ENCODE measurements at places on chromosomes 2 and 18.

DNA sequence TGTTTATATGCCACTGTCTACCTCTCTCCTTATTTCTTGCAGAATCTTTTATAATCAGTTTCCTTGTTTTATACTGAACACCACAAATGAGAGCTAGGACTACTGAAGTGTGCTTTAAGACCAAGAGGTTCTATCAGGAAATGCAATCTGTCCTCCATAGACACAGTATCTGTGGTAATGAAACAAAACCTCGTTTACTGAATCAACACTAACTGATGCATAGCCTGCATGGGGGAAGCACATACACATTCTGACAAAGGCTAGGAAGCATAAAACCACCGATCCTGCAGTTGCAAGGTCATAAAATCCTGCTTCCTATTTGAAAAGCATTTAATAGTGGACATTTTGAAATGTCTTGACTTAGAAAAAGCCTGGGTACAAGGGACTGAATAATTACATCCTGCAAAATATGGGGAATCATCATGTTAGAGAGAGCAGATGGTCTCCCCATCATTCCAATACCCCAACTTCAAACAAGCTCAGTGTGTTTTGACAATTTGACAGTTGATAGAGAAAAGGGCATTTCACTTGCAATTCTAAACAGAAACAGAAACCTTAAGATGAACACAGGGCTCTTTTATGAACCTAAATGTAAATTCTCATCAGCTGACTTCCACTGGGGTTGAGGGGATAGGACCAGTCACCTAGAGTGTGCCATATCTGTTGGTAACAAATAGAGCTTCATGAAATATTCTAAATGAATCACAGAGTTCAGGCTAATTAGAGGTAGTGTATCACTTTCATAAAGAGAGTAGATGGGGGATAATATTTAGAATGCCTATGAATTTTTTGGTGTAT, 1845.6 kb upstream of the PIK3C3 start:
- DNase-seq = no peak

DNA sequence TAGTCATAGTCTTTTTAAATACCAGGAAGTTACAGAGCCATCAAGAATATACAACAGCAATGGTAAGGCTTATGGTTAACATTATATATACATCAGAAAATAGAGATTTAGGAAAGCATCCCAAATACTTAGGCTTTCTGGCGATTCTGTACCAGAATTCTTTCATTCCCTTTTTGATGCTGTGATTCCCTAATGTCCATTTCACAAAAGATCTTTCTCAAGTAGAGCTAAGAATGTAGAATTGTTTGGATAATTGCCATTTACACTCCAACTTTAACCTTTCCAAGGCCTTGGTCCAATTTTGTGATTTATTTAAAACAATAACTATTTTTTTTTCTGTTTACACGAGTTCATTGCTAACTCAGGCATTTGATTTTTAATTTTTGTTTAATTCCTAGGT, 422.2 kb downstream of the MTX2 start:
- no peak for DNase-seq

DNA sequence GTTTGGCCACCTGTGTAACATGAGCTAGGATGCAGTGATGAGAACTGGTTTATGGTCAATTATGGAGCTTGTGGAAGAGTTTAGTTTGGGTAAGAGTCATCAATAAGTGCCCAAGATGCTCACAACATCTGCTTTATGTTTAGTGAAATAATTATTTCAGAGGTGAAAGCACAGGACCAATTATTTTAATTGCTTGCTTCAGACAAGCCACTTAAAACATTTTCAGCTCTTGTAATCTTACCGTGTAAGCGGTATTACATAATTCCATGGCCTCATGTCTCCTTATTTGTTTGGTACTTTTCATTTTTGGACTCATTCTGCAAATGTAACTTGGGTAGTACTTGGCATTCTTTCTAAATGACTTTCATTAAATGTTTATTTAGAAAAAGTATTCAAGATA, 5.4 kb downstream of the B3GNT2 start:
- DNase-seq = no peak

DNA sequence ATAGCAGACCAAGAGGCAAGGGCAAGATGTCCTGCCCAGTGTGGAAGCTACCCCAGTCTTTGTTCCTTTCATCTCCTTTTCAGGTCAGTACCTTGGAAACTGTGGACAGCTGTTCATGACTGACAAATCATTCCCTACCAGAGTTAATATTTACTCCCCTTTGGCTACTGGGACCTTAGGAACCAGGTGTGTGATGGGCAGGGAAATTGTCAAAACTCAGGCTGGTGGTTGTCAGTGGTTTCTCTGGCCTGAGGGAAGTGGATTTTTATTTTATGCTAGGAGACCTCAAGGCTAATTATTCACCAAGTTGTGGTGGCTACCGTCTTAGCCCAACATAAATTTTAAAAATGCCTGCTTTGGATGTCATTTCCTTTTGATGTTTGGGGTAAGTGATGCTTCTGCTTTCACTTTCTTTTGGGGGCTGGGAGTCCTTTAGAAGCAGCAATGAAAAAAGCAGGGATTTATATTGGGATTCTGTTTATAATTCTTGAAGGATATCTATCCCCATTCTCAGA, 119.3 kb downstream of the SETBP1 start:
- DNase-seq = no peak
